ENCODE measurements at places on chromosomes 3 and 15.
A peak's percentile ranks its signal among the peaks of the same experiment; 100 is the strongest.

GRCh38 chr3:23781051-23781450 is 24.7 kb upstream of the UBE2E1 start:
- no peak for DNase-seq

GRCh38 chr3:50519471-50520089 is 16.1 kb upstream of the CACNA2D2 start:
- peak; percentile 28 for DNase-seq

DNA sequence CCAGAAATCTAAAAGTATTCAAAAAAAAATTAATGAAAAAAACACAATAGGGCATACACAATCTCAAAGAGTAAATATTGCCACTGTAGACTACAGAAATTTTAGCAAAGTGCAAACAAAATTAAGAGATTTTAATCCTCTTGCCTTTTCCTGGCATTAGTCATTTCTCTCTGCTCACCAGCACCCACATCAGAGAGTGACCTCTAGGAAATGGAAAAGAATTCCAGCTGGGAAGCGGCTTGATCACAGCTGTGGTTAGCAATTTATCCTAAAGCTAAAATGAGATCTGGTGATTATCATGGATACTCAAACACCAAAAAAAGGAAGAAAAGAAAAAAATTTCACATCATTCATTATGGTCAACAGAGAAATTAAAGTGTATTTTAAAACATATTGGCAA is 7.5 kb downstream of the CSNK1G1 start:
- DNase-seq = peak; percentile 56

DNA sequence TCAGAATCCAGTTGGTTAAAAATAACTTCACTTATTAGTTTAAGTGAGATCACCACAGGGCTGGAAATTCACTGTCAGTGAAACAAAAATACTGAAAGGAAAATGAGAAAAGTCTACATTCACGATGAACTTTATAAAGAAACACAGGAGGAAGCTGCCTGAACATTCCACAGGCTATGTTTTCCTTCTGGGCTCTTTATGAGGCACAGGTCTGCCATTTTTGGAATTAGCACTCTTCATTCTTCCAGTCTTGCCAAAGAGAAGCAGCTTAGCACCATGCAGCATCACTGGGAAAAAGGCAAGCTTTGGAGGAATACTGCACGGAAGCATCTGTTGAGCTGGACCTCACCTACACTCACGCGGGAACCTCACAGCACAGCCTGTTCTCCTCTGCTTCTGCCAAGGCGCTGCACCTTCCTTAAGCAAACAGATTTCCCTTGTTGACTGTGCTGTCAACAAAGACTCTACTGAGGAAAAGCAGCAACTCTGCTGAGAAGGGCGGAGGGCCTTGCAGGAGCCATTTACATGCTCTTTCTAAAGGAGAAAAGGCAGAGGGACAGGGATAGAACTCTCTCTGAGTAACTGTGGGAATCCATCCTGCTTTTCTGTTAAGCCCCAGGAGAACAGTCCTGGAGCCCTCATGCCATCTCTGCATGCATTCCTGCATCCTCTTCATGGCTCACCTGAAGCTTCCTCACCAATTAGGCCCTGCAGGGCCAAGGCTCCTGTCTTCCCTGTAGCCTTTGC is 15.7 kb downstream of the SUSD5 start:
- no peak for DNase-seq

GRCh38 chr3:4994823-4995499 is 15.7 kb downstream of the BHLHE40 start:
- DNase-seq = peak; percentile 87

- DNase-seq = peak; percentile 54
Measured at GRCh38 chr3:99747915-99748314, 69.7 kb upstream of the CMSS1 start.

DNA sequence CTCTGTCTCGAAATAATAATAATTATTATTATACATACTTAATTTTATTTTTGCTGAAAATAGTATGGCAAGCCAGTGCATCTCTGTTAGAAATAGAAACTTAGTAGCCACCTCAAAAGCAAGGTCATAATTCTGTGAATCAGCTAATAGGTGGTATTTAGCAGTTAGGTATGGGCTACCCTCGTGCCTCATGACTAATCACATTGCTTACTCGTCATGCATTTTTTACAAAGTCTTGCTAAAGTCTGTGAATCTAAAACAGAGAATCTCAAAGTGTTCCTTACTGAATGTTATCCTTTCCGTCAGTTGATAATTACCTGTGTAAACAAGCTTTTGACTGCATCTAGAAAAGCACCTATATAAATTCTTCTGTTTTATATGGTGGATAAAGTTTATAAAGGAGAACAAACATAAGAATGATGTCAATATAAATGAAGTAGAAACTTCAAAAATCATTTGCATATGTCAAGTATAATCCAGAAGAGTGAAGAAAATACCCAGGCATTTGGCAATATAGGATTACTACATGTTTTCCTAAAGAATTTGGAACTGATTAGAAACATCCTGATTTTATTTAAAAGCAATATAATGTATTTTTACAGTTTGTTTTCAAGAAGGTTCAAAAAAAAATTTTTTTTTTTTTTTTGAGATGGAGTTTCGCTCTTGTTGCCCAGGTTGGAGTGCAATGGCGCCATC is 6.2 kb downstream of the PPARG start:
- peak; percentile 91 for DNase-seq

DNA sequence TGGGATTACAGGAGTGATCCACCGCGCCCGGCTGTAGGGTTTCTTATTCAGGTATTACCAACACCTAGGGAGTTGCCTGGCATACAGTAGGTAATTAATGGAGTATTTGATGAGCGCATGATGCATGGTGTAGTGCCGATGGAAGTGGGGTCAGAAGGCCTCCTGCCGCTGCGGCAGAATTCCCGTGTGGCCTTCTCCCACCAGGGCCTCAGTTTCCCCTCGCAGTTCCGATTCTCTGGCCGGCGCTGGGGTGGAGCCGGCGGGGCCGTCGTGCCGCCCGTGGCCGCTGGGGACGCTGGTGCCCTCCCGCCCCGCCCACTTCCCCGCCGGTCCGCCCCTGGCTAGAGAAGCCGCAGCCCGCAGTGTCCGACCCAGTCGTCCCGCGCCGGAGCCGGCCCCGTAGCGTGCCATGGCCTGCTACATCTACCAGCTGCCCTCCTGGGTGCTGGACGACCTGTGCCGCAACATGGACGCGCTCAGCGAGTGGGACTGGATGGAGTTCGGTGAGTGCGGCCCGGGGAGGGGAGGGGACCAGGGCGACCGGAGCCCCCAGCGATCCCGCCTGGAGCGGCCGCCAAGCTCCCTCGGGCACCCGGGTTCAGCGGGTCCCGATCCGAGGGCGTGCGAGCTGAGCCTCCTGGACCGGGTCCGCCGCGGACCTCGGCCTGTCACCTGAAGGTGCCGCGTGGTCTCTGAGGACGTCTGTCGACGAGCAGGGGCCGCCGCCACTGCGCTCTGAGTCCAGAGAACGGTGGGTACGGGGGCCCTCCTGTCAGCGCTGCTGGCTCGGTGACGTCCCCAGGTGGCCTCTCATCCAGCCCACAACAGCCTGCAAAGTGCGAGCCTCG is at the start of gene IRAK2:
Gene IRAK2 (plus strand): TSS at position 374 of the 848 bp plus-strand sequence. CDS start 36 bp downstream, at position 410.
- DNase-seq = peak; percentile 53

DNA sequence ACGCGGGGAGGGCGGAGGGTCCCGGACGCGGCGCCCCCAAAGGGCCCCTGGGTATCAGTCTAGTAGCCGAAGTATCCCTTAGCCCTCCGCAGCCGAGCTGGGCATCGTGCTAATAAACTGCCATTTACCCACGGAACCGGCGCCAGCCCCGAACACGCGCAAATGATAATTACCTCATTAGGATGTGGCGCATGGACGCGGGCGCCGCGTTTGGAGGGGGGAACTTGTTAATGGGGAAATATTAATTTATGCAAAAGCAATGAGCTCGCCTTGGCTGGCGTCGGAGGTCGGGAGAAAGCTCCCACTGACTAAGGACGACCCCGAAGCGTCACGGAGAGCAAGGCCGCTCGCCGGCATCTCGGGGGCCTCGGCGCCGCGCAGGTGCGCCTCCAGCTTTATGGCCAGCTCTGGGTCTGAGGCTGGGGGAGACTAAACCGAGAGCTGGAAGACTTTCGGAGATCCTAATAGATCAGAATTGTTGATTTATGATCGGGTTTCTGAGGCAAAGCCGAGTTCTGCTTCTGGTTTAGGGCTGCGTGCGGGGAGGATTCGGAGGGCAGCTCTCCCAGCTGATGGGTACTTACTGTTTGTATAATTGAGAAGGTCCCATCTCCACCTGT is 474 bp upstream of the FEZF2 start:
- DNase-seq = no peak

DNA sequence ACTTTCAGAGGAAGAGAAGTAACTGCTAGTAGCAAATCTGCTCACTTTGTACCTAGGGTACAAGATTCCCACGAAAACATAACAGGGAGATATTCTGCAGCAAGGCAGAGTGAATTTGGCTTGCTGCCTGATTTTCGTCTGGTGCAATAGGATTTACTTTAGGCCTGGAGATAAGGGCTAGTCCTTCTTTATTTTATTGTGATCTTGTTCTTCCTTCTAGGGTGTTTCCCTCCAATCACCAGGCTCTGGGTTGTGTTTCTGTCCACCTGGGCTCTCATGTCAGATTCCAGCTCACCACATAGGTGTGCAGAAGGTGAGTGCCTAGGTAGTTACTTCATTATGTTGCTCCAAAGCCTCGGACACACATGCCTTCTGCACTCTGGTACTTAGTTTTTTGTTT is 211.8 kb upstream of the RGMA start:
- DNase-seq = no peak

DNA sequence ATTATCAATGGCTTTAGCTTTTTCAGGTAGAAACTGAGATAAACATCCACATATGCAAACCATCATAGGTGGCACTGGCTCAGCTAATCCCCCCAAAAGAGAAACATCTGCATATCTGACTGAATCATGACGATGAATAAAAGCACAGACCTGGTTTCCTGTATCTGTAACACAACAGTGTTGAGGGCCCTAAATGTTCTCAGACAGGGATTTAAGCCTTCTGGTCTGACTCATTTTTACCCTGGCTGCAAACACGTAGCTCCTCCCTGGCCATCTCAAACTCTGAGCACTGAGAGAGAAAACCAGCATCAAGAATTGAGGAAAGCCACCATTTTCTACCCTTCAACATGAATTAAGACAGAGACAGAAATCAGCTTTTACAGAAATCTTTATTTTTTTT is 35.2 kb downstream of the GLB1 start:
- peak; percentile 86 for DNase-seq

DNA sequence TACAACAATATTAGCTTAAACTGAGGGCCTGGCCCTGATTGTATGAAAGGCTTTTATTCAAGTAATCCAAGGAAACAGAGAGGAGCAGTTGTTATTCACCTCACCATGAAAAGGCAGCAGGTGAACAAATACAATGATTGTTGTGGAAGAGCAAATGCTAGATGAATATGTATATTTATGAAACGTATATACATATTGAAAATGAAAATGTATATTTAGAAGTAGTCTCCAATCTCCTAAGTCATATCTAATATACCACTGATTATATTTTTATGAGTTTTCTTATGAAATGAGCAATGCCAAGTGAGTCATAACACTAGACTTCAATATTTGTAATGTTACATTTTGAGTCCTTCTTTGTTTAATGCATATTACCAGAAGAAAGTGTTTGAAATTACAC is 116.2 kb upstream of the KCNMB2 start:
- DNase-seq = peak; percentile 49

GRCh38 chr3:137259089-137259488 is 301.3 kb downstream of the IL20RB start:
- no peak for DNase-seq

GRCh38 chr3:97389936-97390335 is 374.6 kb upstream of the ARL6 start:
- no peak for DNase-seq

DNA sequence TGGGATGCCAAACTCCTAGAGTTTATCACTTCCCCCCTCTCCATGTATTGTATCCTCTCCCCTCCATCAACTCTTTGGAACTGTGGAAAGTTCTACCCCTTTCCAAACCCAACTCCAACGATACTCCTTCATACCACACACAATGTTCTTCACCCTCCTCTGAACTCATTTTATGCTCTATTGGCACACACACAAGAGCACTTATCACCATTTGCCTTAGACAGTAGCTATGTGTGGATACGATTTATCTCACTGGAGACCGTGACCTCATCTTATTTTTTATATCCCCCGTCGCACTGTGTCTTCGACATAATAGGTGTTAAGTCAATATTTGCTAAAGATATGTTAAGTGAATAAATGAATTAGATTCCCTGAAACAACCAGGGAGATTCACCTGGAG is 316.5 kb upstream of the PROK2 start:
- no peak for DNase-seq

- DNase-seq = no peak
Measured at GRCh38 chr3:3013317-3014052, 96.7 kb downstream of the IL5RA start.

DNA sequence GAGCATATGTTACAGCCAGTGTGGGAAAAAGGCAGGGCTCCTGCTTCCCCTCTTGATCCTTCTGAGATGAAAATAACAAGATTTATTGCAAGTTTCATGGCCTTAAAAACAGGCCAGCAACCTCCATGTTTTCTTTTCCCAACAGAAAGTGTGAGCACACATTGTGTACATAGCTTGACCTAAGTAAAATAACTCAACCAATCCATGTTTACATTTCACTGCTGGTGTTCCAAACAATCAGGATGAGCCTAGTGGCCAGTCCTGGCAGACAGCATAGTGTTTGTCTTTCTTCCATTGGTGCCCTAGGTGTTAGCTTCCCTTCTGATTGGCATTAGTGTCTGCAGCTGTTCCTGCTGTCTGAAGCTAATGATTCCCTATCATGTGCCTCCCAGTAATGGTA is 847.7 kb downstream of the EPHA3 start:
- DNase-seq = no peak

- no peak for DNase-seq
Measured at GRCh38 chr3:134663721-134664456, 13.1 kb upstream of the KY start.

GRCh38 chr3:70580021-70580420 is 267.6 kb upstream of the MDFIC2 start:
- no peak for DNase-seq

DNA sequence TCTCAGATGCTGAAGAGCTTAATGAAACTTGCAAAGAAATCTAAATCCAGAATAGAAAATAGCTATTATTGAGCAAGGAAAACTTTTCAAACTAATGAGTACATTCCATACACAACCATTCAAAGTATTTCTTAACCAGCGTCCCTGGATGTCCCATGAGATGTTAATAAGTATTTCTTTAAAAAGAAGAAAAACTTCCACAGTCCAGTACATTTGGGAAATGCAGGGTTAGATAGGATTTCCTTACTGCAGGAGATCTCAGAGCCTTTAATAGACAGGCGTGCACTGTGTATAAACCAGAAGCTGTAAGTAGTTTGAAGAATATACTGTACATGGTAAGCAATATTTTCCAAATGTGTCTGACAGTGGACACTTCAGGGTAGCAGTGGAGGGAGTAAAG is 29.6 kb upstream of the BHLHE40 start:
- no peak for DNase-seq

- DNase-seq = peak; percentile 48
Measured at GRCh38 chr3:15769256-15769915, 28.4 kb downstream of the ANKRD28 start.

- DNase-seq = peak; percentile 22
Measured at GRCh38 chr15:38320866-38321265, 68.2 kb downstream of the SPRED1 start.
